Adrenal gland (tissue), 19 donors: ENCODE measurements at places on chromosomes 4 and X. TPM values are rescaled to one million over a fixed set of nuclear protein-coding genes. Genes with fewer than 3 reads are reported as not detected.

DNA sequence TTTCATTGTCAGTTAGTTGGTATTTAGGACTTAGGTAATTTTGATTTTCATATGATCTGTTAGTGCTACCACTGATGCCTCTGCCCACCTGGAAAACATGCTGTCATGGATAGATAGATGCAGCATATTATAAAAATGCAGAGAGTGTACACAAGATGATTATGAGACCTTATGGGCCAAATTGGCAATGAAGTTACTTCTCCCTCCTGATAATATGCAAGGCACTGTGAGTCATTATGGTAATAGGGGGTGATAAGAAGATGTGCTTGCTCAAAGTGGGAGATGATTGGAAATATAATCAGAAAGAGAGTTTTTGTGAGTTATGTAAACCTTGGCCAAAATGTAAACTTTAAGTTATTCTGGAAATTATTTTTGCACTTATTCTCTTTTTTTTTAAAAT is 56.6 kb upstream of the RHOH start:
- DNase-seq, result no peak

DNA sequence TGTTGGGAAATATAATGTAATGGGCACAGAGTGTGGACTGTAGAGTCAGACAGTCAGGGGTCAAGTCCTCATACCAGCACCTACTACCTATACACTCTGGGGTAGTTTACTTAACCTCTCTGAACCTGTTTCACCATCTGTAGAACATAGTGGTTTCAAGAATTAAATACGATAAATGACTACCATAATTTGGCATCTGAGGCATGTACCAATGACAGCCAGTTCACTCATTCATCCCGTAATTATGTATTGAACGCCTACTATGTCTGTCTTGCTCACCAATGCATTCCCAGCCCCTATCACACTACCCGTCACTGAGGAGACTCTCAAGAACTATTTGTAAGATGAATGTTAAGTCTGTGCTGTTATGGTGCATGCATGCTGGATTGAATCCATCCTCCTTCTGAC is 2.0 kb upstream of the FGB start:
- DNase-seq, result no peak

GRCh38 chrX:52437212-52437611 is 58.4 kb upstream of the XAGE1A start:
- DNase-seq, result no peak

- DNase-seq, result peak; percentile 61
Observed at GRCh38 chr4:7761720-7762119, 177.9 kb downstream of the AFAP1 start.

- no peak for DNase-seq
Observed at GRCh38 chr4:24662542-24662941, 78.2 kb upstream of the DHX15 start.

NHSL2 gene
- 10.7 TPM for total RNA-seq

GRCh38 chr4:21858971-21859370 is 89.6 kb downstream of the KCNIP4 start:
- DNase-seq, result no peak

DNA sequence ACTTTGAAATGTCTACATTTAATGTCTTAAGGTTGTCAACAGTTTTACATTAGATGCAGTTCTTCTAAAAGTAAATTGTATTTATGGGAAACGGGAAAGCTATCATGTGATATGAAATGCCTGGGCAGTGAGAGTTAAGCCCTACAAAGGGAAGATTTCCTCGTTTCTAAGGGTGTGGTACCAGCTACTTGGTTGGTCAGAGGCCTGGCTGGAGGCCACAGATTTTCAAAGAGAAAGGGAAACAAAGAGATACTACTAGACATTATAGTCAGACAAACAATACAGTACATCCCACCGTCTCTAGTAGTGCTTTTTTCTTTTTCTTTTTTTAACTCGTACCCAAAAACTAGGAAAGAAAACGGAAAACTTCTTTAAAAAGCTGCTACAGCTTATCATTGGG is 467.8 kb downstream of the PCDH7 start:
- no peak for DNase-seq

CTSO gene
- 30.7 TPM for total RNA-seq

EMCN gene
- total RNA-seq, result 37.3 TPM

HEPH gene
- total RNA-seq, result 38.2 TPM

DNA sequence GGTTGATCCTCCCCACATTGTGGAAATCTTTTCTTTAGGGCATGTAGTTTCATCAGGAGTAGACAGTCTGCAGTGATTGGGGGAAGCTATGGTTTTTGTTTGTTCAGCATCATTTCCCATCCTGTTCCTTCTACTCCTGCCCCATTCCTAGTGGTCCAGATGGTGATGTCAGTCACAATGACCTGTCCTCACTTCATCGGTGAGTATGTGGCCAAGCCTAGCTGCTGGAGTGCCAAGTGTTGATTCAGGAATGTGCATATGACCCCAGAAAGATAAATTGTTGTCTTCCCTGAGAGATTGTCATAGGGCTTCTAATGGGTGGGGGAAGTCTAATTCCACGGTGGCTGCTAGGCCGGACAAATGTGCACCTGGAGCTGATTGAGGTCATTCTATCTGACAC is 130.6 kb upstream of the FAT1 start:
- DNase-seq, result no peak

GRCh38 chr4:8688908-8689445 is 96.4 kb downstream of the CPZ start:
- DNase-seq, result no peak

- DNase-seq, result peak; percentile 74
Observed at GRCh38 chr4:825971-826330, at the start of gene CPLX1. TSS of gene CPLX1 (minus strand) at chr4:826129. CDS start at chr4:824522, 1,607 bp downstream.

GCNA gene
- 3.0 TPM for total RNA-seq

- DNase-seq, result no peak
Observed at GRCh38 chrX:149829751-149830191, 48.0 kb downstream of the MAGEA9 start.

GRCh38 chrX:12711435-12712040 is 79.7 kb upstream of the PRPS2 start:
- DNase-seq, result no peak

DNA sequence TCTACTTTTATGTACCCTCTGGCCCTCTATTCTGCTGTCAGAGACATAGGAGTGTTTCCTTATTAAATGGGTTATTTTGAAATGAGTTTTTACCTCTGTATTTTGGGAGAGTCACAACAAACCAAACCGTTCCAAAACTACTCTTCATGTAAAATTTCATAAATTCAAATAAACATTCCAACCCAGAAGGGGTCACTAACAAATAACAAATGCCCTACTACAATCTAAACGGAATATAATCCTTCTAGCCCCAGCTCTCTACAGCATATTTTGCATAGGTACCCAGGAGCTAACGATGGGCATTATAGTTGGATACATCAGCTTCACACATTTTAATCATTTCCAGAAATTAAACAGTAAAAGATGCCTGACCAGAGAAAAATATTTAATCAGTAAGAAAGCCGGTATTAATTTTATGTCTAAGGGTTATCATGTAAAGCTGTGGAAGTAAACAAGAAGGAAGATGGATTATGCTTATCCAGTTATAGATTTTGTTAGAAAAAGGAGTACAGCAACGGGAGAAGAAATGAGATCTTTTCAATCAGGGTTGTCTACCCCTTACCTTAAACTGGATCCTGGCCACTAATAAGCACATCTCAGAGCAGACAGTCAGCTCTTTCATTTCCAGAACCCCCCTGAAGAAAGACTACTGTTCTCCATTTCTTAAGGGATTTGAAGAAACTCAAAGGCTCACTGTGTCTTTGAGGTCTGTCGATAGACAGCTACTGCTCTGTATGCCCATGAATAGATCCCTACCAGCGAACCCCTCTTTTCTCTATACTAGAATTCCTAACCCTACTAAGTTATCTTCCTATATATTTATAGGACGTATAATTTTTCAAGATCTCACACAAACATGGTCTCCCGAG is 1.2 kb downstream of the UGDH start:
- DNase-seq, result no peak

S100G gene
- total RNA-seq, result not detected

- no peak for DNase-seq
Observed at GRCh38 chrX:31237189-31237588, 165.3 kb upstream of the FTHL17 start.

F8A2 gene
- total RNA-seq, result not detected

DNA sequence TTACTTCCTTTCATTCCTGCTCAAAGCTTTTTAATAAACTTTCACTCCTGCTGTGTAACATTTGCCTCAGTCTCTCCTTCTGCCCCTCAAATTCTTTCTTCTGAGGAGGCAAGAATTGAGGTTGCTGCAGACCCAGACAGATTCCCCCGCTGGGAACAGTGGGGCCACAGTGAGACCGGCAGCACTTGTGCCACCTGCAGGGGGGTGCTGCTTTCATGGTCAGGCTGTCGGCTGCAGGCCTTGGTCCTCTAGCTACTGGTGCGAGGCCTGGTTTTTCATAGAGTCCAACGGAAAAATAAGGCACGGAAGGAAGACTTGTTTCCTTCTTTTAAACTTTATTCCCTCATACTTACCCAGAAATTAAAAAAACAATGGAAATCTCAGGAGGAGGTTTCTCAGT is 296.7 kb downstream of the NR3C2 start:
- DNase-seq, result no peak

DNA sequence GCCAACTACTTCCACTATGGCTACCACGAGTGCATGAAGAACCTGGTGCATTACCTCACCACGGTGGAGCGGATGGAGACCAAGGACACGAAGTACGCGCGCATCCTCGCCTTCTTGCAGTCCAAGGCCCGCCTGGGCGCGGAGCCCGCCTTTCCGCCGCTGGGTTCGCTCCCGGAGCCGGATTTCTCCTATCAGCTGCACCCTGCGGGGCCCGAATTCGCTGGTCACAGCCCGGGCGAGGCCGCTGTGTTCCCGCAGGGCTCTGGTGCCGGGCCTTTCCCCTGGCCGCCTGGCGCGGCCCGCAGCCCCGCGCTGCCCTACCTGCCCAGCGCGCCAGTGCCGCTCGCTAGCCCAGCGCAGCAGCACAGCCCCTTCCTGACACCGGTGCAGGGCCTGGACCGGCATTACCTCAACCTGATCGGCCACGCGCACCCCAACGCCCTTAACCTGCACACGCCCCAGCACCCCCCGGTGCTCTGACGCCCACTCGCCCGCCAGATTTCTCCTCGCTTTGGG is 2.1 kb downstream of the HELT start:
- peak; percentile 42 for DNase-seq

DNA sequence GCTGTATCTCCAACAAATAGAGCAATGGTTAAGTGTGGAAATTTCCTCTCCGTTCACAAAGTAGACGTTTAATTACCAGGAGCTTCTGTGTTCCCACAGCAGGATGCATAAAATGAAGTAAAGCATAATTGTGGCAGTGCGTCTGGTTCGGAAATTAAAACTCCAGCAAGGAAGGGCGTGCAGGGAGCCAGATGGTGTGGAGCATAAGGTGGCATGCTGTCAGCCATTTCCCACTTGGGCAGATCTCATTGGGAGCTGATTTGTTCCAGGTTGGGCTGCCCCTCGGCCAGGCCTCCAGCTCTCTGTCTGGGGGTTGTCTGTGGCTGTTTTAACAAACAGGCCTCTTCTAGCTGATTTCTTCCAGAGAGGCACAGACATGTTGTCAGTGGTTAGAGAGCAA is 182.1 kb upstream of the CLNK start:
- DNase-seq, result no peak

DNA sequence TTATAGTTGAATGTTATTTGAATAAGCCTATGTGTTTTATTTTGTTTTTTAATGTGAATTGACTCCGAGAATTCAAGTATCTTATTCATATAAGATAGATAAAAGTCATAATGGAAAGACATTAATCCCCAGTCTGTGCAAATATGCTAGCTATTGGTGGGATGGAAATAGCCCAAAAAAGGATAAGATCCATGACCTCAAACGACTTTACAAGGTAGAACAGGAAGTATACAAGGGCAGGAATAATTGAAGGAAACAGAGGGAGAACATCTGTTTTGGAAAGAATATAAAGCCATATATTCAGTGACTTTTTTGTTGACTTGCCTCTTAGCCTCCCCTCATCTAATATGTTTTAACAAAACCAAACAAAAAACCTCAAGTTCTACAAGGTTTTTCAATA is 9.0 kb downstream of the ABCE1 start:
- no peak for DNase-seq

RS1 gene
- total RNA-seq, result not detected

GRCh38 chr4:149029056-149029651 is 586.9 kb upstream of the NR3C2 start:
- no peak for DNase-seq

BEX5 gene
- 2.2 TPM for total RNA-seq

PASD1 gene
- not detected for total RNA-seq
